ENCODE measurements at places on chromosomes 13 and 19.
A peak's percentile ranks its signal among the peaks of the same experiment; 100 is the strongest.

- no peak for DNase-seq
Observed at GRCh38 chr13:30510091-30510490, 44.4 kb upstream of the HMGB1 start.

- no peak for DNase-seq
Observed at GRCh38 chr13:109231888-109232287, 554.5 kb downstream of the IRS2 start.

GRCh38 chr13:44918326-44919103 lies 70.8 kb downstream of the NUFIP1 start:
- peak; percentile 71 for DNase-seq

GRCh38 chr13:26502826-26503225 lies 54.7 kb upstream of the WASF3 start:
- no peak for DNase-seq

DNA sequence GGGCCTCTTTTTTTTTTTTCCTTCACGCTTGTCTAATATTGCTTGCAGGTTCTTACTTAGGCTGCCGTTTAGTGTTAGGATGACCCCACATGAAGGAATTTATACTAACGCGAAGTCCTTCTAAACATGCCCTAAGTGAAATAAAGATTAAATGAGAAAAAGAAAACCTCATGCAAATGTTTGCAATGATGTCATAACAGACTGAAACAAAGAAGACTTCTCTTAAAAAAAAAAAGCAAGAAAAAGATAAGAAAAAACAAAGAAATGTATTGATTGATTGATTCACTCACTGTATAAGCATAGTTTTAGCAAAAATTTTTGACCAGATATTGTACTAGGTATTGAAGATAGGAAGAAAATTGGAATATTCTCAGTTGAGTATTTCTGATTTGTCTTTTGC lies 418.2 kb downstream of the IRS2 start:
- no peak for DNase-seq

- DNase-seq: no peak
Observed at GRCh38 chr13:105773241-105773640, 762.2 kb downstream of the EFNB2 start.

DNA sequence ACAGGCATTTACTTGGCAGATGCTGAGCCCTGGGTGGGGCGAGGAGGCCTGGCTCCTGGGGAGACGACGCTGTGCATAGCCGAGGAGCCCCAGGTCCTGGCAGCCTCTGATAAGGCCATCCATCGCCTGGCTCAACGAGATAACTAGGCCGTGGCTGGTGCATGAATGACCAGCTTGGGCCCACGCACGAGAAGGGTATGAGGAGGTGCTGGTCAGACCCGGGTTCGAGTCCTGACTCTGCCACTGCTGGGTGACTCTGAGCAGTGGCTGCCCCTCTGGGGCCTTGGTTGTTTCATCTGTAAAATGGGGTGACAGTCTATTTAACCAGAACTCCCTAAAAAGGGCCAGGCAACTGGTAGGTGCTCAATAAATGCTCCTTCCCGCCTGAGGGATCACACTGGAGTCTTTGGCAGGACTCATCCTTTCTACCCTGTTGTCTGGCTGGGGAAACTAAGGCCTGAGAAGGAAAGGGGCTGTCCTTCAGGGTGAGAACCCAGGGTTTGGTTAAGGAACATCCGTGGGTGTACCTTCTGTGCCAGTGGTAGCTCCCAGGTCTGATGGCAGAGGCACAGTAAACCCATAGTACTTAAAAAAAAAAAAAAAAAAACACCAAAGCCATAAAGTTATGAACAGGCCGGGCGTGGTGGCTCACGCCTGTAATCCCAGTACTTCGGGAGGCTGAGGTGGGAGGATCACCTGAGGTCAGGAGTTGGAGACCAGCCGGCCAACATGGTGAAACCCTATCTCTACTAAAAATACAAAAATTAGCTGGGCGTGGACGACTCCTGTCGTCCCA lies 8.1 kb upstream of the ARRDC2 start:
- DNase-seq: no peak

GRCh38 chr19:45798995-45799517 lies 6.4 kb upstream of the DMWD start:
- peak; percentile 38 for DNase-seq

GRCh38 chr13:51906581-51906980 lies 44.8 kb downstream of the CCDC70 start:
- no peak for DNase-seq

DNA sequence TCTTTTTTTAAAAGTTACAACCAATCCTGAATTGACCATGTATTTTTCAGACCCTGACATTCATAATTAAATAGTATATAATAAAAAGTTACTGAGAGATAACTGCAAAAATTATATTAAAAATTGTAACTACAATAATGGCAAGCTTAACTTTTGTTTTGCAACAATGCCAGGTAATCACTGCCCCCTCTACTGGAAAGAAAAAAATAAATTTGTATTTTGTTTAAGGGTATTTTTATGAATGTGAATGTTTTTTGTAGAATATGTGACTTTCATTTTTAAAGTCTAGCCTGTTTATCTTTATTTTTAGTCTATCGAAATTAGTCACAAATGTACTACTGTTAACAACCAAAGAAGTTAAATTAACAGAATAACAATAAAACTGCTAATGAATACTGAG lies 21.7 kb downstream of the MRPS31 start:
- no peak for DNase-seq

GRCh38 chr13:88592105-88592504 lies 920.9 kb downstream of the SLITRK5 start:
- no peak for DNase-seq

DNA sequence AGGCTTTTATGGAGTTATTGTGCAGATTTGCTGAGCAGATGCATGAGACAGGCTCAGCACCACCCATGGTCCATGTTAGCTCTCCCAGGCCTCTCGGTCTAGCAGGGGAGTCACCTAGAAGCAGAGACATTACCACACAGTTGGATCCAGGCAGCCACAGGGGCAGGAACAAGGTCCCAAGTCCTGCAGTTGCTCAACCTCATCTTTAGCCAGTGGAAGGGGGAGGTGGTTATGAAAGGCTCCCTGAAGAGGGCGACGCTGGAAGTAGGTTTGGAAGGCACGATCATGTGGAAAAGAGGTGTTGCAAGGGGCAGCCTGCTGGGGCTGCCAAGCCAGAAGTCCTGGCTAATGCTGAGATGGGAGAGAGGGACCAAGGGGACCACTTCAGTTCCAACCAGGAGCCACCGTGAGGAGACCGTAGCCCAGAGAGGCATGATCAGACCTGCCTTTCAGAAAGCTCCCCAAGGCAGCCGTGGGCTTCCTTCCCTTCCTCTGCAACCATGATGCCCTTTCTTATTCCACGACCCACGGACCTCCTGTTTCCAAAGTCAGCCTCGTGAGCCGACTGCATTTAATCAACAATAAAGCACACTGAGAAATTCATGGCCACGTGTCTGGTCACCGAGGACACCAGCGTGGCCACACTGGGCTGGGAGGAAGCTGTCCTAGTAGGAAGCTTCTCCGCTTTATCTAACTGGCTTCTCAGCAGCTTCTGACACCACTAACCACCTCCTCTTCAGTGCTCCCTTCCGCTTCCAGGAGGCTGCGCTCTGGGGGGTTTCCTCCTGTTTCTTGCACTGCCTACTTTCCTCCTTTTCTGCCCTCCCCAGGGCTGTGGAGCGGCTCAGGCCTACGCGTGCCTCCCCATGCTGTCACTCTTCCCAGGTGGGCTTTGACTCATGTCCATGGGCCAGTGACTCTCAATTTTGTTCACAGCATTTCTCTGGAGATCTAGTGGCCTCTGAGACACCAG lies 2.6 kb downstream of the AP1M1 start:
- DNase-seq: no peak

DNA sequence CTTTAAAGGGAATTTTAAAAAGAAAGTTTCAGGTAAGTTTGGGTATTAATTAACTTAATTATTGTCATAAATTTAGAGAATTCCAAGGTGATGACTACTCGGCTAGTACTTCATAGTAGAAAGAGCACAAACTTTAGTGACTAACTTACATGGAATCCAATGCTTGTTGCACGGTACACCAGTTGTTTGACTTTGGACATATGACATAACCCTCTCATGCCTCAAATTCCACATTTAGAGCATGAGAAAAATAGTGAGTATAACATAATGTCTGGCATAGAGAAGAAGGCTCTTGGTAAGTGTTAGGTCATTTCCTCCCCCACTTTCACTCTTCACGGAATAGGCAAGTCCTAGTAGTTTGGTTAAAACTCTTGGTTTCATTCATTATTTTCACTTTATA lies 1249.4 kb upstream of the SLC10A2 start:
- DNase-seq: no peak

DNA sequence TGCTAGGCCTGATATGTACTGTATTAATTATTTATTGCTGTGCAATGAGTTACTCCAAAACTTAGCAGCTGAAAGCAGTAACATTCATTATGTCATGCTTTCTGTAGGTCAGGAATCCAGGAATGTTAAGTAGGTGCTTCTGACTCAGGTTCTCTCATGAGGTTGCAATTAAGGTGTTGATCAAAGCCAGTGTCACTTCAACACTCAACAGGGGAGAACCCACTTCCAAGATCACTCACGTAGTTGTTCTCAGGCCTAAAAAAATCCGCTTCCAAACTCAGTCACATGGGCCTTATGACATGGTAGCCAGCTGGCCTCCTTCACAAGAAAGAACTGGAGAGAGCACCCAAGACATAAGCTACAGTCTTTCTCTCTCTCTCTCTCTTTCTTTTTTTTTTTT lies 211.1 kb upstream of the NBEA start:
- DNase-seq: no peak

DNA sequence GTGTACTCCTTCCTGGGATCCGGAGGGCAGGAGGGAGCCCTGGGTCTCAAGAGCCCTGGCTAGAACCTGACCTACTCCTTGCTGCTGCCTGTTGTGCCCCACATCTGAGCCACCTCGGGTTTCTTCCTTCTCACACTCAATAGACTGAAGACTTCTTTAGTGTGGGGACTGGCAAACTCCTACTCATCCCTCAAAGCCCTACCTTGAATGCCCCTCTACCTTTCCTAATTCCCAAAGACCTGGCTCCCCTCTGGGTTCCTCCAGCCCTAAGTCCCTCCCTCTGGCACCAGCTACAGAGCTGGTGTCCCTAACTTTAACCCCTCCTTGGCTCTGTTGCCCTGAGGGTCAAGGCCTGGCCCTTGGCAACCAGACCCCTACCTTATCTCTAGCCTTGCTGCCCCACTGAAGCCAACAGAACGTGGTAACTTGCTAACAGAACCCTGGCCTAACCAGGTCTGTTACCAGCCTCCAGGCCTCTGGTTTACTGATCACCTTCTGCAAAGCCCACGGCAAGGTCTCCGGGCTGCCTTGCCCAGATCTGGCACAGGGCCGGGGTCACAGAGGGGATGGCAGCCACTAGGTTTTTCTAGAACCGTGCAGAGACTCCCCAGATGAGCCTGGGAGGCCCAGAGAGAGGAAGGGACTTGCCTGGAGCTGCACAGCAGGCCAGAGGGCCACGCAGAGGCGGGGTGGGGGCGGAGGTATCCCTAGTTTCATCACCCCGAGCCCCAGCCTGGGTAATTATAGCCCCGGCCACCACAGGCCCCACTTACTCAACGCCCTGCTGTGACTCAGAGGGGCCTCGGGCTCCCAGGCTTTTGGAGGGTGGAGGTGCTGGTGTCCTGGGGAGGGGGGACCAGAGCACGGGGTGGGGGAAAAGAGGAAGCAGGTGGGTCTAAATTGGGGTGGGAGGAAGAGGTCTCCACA lies 15.3 kb downstream of the ZBTB7A start:
- no peak for DNase-seq

- DNase-seq: no peak
Observed at GRCh38 chr13:45218689-45219088, 17.8 kb upstream of the KCTD4 start.

DNA sequence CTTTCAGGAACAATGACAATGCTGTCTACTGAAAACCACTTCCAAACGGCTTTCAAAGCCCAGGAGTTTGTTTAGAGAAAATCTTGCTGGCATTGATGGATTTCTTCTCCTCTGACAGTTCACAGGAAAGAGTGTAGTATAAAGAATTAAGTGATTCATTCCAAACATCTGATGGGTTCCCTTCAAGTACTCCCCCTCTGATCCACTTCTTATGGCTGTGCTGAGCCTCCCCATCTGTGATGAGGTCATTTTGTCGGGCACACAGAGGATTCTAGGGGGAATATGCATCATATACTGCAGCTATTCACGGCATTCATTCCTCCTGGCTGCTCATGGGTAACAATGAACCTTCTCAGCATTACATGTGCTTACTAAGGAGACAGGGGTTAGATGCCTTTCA lies 107.9 kb downstream of the RGCC start:
- no peak for DNase-seq

GRCh38 chr13:71935166-71935840 lies 68.3 kb upstream of the DACH1 start:
- DNase-seq: no peak

DNA sequence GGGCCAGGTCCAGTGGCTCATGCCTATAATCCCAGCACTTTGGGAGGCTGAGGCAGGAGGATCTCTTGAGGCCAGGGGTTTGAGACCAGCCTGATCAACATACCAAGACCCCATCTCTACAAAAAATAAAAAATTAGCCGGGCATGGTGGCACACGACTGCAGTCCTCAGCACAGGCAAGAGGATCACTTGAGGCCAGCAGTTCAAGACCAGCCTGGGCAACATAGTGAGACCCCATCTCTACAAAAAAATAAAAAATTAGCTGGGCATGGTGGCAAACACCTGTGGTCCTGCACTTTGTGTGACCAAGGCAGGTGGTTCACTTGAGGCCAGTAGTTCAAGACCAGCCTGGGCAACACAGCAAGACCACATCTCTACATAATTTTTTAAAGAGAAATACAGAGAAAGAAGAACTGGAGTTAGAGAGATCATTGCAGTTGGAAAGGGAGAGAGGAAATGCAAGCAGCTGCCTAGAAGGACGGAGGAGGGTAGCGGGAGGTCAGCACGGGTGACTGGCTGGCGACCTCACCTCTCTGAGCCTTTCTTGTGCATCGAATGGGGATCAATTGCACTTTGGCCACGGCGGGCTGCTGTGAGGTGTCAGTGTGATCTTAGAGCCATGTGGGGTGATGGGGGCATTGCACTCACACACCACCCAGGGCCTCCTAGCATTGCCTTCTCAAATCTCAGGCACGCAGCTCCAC lies 13.9 kb downstream of the BCAM start:
- no peak for DNase-seq

- no peak for DNase-seq
Observed at GRCh38 chr19:19421299-19421696, 15.8 kb downstream of the GATAD2A start.

- no peak for DNase-seq
Observed at GRCh38 chr19:43286786-43287185, 17.5 kb upstream of the PSG9 start.

- DNase-seq: no peak
Observed at GRCh38 chr19:50512112-50512998, 1.4 kb downstream of the ASPDH start.

GRCh38 chr19:3047496-3048189 lies 14.7 kb downstream of the TLE5 start:
- peak; percentile 47 for DNase-seq

- no peak for DNase-seq
Observed at GRCh38 chr13:83272076-83272475, 610.2 kb downstream of the SLITRK1 start.

DNA sequence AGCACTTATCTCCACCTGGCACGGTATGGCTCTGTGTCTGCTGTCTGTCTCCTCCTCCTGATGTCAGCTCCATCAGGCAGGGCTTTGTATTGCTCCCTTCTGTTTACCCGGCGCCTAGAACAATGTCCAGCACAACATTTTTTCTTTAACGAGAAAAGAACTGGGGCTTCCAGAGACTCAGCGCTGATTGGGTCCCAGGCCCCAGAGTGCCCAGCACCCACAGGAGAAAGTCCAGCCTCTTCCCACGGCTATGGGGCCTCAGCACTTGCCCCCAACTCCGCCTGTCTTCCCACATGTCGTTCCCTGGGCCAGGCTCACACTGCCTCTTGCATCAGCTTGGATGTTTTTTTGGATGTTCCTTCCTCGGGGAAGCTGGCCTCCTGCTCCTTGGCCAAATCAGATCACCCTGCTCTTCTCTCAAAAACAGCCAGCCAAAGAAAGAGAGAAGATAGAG lies 6.9 kb downstream of the MYPOP start:
- DNase-seq: no peak

All from stimulated activated CD4-positive, alpha-beta T cell treated with anti-CD3 and anti-CD28 coated beads, Interleukin-4, amount 100 ng/mL, for 48 hours (primary cell).